Sciatic nerve (tissue), 2 donors: ENCODE measurements at places on chromosomes 1 and 21.
A peak's percentile ranks its signal among the peaks of the same experiment; 100 is the strongest.

GRCh38 chr1:226675715-226676357 lies 63.2 kb downstream of the ITPKB start:
- DNase-seq: no peak

DNA sequence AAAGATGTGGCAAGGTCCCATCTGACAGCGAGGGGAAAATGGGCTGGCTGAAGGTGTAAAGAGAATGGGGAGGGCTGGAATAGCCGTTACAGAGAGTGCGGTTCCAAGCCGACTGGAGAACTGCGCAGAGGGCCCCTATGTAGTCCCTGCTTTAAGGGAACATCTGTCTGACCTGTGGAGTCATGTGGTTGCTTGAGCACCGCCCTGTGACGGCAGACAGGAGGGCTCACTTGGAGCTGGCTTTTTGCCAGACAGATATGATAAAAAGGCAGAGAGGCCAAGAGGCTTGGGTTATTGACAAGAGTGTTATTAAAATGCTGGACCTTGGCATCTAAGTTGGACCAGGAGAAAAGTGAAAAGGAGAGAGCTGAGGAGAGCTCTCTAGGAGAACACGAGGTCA lies 5.9 kb upstream of the PTPRF start:
- no peak for DNase-seq

DNA sequence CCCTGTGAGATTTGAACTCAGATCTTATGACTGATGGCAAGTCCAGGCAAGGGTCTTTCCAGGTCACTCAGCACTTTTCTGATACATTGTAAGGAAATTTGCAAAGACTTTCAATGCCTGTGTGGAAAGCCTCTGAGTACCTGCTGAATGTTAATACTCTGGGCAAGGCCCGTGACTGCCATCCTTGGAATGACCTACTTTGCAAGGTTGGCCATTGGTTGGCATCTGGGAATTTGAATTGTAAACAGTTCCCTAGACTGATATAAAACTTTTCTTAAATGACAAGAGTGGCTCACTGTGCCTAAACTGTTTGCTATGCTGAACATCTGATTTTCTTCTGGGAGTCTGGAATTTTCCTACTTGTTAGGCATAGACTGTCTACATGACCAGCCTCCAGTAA lies 57.1 kb downstream of the CD2 start:
- DNase-seq: no peak

DNA sequence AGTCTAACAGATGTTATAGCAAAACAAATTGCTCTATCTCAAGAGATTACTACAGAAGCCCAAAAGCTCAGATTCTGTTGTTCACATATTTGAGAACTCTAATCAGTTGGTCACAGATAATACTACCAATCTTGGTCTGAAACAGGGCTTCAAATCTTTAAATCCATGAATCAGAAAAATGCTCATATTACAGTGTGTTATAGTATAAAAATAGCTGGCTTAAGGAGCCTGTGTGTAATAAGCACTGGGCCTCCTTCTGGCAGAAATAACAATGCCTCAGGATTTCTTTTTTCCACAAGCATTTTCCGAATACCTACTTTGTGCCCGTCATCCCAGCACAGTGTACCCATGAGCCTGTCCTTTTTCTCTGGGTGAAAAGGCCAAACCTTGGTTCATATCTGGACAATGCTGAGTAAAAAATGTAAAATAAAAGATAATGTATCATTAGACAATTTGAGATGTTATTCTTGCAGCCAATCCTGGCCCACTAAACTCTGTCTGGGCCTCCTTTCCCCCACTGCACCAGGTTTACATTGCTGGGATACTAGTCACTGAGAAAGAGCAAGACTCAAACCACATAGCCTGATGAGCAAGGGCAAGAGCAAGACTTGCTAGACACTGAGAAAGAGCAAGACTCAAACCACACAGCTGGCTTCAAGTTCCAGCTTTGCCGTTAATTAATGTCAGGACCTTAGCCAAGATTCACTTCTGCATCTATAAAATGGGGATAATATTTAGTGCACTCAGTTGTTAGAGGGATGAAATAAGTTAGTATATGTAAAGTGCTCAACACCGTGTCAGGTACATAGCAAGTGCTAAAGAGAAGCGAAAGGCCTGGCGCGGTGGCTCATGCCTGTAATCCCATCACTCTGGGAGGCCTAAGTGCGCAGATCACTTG lies 17.0 kb upstream of the ADAR start:
- no peak for DNase-seq

DNA sequence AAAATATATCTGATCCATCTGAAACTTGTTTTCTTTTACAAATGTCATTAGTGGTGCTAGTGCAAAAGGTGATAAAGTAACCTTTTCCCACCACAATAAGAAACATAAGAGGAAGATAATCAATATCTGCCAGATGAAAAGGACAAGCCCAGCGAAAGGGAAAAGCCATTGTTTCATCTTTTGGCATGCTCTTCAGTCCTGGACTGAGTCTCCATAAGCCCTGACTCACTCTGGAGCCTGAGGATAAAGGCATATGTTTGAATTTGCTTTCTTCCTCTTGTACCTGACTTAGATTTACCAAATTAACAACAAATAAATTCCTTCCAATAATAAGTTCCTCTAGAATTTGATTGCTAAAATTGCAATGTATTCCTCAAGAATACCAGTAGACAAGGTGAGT lies 13.6 kb downstream of the DNAJC11 start:
- no peak for DNase-seq

- peak; percentile 88 for DNase-seq
Measured at GRCh38 chr1:37682334-37682987, 9.9 kb upstream of the CDCA8 start.

GRCh38 chr21:45852886-45853400 lies 128.6 kb upstream of the COL6A1 start:
- peak; percentile 32 for DNase-seq

GRCh38 chr1:82934074-82934473 lies 1064.9 kb downstream of the TTLL7 start:
- DNase-seq: no peak

- DNase-seq: no peak
Measured at GRCh38 chr1:201786824-201787223, 42.1 kb upstream of the IPO9 start.
